Inflammatory macrophage (primary cell): ENCODE measurements at places on chromosomes 5 and 9.
A peak's percentile ranks its signal among the peaks of the same experiment; 100 is the strongest.

DNA sequence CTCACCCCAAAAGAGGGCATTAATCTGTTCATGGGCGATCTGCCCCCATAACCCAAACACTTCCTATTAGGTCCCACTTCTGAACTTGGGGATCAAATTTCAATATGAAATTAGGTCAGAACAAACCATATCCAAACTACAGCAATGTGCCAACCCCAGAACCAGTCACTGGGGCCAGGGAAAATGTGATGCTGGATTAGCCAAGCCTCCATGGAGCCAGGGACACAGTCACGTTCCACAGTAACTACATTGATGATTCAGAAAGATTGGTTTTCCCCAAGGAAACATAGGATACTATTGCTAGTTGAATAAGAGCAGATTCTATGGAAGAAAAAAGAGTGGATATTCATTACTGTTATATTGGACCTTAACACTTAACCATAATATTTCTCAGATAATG is 84.2 kb downstream of the GIN1 start:
- DNase-seq = no peak

- no peak for DNase-seq
Observed at GRCh38 chr9:114198249-114199040, 43.1 kb downstream of the COL27A1 start.

- no peak for DNase-seq
Observed at GRCh38 chr9:133002147-133003070, 23.9 kb downstream of the GFI1B start.

DNA sequence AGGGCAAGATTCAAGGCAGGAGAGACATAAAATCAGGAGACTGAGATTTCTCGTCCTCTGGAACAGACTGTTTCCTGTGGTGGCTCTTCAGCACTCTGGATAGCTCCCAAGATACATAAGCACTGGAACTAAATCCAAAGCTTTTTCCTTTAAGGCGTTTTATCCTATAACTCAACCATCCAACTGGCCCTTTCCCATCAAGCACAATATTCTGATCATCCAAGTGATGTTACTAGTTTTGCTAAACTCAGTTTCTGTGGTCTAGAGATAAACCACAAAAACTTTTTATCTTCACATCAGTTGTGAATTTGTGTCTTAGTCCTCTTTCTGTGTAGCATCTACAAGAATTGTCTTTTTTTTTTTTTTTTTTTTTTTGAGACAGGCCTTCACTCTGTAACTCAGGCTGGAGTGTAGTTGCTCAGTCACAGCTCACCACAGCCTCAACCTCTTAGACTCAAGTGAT is 299.4 kb downstream of the COX7C start:
- peak; percentile 6 for DNase-seq

DNA sequence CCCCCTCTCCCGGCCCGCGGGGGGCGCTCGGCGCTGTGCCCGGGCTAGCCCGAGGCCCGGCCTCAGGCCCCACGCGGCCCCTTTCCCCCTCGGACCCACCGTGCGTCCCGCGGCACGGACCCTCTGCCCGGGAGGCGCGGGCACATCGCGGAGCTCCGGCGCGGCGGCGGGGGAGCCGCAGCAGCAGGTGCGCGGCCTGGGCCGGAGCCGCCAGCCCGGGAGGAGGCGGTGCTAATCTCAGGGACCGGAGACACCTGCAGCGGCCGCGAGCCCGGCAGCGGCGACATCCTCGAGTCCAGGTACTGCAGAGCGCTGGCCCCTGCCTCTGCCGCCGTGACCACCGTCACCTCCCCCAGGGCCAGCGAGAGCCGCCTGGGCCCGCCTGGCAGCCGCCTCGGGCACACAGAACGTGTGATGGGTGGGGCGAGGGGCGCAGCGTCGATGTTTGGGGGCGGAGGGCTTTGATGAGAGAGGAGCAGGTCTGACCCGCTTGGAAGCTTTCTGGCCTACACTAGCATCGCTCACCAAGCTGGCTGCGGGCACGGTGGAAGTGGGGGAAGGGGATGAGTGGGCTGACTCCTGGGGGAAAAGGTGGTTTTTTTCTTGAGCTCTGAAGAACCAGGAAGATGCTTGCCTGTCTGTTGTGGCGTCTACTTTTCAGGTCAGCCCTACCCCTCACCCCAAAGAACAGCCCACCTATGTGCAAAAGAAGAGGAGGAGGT is 524 bp downstream of the CYFIP2 start:
- DNase-seq = no peak

DNA sequence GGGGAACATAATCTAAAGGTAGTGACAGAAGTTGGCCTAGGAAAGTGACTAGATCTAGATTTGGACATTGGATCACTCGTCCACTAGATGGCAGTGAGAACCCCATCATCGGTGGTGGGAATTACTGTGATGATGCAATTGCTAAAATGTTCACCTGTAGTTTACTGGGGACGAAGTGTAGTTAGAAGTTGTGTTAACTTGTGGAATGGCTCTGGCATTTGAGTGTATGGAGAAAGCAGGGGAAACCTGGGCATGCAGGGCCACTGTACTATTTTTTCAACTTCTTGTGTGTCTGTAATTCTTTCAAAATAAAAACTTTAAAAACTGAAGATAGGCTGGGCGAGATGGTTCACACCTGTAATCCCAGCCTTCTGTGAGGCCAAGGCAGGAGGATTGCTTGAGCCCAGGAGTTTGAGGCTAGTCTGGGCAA is 75.5 kb downstream of the PHAX start:
- DNase-seq = peak; percentile 60

DNA sequence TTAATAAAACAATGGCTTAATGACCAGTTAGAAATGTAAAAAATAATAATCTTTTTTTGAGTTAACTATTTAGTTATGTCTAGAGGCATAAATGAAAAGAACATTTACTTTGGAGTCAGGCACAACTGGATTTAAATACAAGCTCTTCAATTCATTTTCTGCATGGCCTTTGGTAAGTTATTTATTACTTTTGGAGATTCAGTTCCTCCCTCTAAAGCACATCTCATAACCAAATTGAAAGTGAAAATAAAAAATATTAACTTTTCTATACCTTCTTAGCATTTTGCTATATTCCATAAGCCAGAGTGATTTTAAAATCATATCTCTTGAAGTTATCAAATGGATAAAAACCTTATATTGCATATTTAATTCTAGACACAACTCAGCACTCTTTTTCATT is 434.9 kb upstream of the SMARCA2 start:
- no peak for DNase-seq

- no peak for DNase-seq
Observed at GRCh38 chr5:72126796-72127195, 19.5 kb downstream of the MAP1B start.

DNA sequence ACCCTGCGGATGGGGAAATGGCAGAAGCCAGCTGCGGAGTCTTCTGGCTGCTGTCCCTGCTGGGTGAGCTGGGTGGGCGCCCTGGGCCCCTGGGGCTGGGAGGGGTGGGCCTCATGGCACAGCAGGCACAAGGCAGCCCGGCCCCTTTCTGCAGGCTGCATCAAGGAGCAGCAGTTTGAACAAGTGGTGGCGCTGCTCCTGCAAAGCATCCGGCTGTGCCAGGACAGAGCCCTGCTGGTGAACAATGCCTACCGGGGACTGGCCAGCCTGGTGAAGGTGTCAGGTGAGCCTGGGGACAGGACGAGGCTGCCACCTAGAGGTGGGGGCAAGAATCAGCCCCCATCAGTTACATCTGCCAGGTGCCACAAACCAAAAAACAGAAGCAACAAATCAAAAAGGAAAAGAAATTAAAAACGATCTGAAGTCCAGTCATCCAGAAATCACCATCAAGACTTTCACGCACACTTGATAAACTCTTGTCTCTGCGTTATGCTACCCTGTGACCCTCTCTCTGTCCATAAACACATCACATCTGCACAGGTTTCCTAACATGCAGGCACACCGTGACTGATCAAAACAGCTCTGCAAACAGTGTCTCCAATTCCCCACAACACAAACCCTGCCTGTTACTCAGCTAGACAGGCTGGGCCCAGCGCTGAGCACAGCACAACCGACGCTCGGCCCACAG is 13.9 kb downstream of the REXO4 start:
- no peak for DNase-seq

DNA sequence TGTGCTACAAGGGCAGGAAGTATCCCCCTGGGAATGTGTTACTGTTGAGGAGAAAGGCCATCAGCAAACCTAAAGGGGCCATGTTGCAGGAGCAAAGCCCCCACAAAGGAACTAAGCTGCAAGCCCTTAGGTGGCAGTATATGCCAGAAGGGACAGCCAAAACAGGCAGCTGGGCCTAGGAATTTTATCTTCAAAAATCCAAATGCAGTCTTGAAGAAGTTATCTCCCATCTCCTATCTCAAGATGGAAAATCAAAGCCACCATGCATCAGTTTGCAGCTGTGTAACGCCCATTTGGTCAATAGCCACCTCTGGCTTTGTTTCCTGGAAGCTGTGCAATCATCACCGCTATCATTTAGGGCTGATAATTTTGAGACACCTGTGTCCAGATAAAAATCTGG is 400.3 kb downstream of the ARHGEF28 start:
- DNase-seq = no peak

DNA sequence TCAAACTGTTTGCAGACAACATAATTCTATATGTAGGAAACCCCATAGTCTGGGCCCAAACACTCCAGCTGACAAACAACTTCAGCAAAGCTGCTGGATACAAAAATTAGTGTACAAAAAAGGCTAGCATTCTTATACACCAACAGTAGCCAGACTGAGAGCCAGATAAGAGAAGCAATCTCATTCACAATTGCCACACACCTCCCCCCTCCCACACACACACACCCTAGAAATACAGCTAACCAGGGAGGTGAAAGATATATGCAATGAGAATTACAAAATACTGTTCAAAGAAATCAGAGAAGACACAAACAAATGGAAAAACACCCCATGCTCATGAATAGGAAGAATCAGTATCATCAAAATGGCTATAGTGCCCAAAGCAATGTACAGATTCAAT is 9.0 kb downstream of the MTREX start:
- DNase-seq = peak; percentile 58

- no peak for DNase-seq
Observed at GRCh38 chr9:70260007-70260443, 1.2 kb downstream of the SMC5 start.

DNA sequence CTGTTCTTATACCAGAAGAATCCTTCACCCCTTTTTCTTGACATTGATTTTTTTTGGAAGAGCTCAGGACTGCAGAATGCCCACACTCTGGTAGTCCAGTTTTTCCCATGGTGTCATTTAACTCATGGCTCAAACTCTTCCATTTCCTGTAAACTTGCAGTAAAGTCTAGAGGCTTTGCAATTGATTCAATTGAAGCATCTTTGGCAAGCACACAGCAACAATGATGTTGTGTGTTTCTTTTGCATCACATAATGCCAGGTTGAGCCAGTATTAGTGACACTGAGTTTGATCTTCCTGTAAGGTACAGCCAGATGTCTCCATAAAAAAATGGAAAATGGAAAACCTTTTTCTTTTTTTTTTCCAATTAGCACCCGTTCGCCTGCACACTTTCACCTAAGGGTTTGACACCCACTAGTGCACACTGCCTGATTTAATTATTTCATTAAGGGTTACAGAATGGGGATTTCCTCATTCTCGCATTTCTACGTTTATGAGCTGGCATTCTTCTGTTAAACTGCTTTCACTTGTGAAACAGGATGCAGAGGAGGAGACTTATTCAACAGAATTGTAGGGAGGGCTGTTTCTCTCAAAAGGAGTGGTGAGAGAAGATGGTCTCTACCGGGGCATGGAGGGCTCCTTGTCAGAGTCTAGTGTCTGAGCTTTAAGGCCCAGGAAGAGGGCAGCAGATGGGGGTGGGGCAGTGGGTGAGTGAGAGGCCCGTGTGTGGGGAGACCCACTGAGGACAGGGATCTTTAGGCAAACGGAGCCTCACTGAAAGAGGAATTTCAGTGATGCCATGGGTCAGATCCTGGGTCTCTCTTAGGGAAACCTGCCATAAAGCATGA is 2.2 kb upstream of the S1PR3 start:
- DNase-seq = peak; percentile 62

DNA sequence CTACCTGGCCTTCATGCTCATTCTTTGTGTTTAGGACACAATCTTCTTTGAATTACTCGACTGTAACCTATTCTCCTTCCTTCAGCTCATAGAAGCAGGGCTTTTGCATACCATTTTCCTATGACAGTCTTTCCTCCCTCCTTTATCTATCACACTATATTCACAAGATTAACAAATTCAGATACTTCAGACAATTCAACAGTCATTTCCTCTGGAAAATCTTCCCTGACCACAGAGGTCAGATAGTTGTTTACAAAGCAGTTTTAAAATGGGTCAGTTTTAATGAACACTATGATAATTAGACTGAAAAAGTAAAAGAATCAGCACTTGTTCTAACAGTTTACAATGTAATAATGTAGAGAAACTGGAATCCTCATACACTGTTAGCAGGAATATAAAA is 4.3 kb downstream of the CAAP1 start:
- no peak for DNase-seq

- DNase-seq = no peak
Observed at GRCh38 chr9:93295031-93295430, 111.1 kb downstream of the WNK2 start.

DNA sequence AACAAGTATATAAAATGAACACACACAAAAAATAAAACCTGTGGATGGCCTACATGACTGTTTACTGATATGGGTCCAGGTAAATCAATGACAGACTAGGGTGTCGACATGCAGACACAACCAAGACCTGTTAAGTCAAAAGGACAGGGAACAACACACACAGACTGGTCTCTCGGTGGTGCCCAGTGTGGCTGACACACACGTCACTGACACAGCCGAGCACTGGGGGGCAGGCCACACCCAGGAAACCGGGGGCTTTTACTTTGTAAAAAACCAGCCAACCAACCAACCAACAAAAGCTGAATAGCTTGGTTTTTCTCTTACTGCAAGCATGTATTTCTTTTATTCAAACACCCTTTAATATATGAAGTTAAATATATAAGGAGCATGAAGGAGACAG is 5.0 kb downstream of the FAM163B start:
- DNase-seq = no peak
